ENCODE measurements at places on chromosomes 12 and 14.

DNA sequence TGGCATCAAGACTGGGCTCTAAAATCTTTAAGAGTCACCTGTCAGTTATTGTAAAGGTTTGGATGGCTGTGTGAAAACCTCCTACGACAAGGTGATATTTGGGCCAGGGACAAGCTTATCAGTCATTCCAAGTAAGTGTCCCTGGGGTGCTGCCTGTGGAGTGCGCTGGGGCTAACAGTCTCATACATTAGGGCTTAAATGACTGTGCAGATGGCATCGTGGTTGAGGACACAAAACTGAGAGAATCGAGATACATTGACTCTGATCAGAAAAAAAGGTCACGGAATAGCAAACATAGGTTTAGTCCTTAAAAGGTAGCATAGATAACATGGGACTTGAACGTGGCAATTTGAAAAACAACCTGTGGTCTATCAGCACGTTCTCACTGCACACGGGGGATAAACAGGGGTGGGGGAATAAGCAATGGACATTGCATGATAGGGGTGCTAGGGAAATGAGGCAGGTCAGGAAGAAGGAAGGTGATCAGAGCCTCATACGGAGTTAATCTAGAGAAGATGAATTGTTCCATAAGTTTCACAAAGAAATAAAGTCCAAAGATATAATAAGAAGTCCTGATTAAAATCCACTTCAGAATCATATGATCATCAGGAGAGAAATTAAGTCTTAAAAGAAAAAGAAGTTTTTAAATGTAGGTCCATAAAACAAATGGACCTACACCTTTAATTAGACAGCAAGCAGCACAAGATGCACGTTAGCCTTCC lies 100.3 kb downstream of the DAD1 start:
- DNase-seq: no peak
- no peak overlapping the region for H3K27ac ChIP-seq
- H3K27me3 ChIP-seq: no peaks in the 10 kb centered on the region

DNA sequence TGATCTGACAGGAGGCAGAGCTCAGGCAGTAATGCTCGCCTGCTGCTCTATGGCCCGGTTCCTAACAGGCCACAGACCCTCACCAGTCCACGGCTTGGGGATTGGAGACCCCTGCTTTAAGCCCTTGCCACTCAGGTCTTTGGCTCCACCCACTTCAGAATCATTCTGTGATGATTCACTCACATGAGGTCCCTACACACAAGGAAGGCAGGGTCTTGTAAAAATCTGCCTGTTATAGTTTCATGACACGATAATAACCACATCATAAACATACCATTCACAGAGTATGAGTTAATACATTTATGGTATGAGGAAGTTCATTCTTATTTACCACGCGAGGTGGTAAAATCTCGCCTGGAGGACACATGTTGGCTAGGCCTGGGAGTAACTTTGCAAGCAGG lies 29.0 kb upstream of the MAX start:
- no peaks in the 10 kb centered on the region for H3K27me3 ChIP-seq
- no peaks in the 10 kb centered on the region for H3K36me3 ChIP-seq
- no peak overlapping the region for H3K4me3 ChIP-seq

DNA sequence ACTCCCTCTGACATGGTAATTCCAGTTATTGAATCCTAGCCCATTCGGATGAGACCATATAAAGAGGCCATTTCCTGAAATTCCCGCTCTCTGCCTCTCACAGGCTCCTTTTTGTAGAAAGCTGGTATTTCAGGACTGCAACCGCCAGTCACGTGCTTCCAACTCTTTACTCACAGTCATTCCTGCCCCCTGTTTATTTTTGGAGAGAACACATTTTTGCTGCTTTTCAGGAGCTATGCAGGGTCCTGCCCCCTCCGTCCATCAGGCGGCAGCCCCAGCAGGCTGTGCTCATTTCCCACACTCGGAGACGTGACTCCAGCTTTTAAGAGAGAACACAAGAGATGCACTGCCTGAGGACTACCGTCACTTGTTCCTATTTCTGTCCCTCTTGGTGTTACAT lies 26.8 kb downstream of the IFT43 start:
- peaks cover 7% of the 10 kb centered on the region for H3K36me3 ChIP-seq
- H3K27me3 ChIP-seq: no peaks in the 10 kb centered on the region
- H3K27ac ChIP-seq: no peak overlapping the region
- no peak overlapping the region for H3K4me3 ChIP-seq

DNA sequence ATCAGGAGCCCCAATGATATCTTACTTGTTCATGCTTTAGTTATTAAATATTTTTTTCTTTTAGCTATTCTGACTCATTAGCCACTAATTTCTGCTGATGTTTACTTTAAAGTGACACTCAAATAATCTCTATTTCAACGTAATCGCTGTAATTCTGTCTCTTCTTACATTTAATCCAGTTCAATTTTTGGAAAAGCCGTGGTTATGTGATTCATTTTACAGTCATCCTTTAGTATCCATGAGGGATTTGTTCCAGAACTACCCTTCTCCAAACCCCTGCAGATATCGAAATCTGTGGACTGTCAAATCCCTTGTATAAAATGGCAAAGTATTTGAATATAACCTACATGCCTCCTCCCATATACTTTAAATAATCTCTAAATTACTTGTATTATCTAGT lies 1103.4 kb downstream of the LRFN5 start:
- no peak overlapping the region for H3K4me3 ChIP-seq
- no peaks in the 10 kb centered on the region for H3K27me3 ChIP-seq
- no peaks in the 10 kb centered on the region for H3K4me1 ChIP-seq
- H3K27ac ChIP-seq: no peak overlapping the region

DNA sequence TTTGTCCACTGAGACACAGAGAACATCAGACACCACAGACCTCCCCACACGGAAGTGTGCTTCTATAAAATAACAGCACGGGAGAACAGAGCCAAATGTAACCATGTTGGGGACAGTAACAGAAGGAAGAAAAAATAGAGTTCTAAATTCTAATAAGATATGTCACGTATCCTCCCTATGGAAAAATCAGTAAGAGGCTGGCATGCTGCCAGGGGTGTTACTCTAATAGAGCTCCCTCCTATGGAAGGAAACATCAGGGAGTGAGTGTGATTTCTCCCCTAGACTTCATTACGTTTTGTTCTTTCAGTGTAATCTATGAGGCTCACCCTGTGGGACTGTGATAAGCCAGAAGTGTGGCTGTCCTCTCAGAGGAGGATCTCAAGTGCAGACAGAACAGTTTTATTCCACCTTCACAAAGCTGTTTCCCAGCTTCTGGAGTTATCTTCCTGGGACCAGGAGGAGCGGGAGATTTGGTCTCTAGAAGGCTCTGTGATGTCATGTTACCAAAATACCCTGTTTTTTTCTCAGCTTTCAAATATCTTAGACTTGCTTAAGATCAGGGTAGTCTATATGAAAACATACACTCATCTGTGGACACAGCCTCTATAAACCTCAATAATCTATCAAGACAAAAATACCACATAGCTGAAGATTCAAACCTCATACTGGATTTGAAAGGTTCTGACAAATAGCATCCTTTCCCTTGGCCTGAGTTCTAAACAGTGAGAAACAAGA lies 69.3 kb downstream of the ZFC3H1 start:
- H3K27me3 ChIP-seq: no peaks in the 10 kb centered on the region
- no peak for DNase-seq
- no peak overlapping the region for H3K27ac ChIP-seq
- H3K4me1 ChIP-seq: no peaks in the 10 kb centered on the region
- no peaks in the 10 kb centered on the region for H3K36me3 ChIP-seq

GRCh38 chr14:86143248-86143647 lies 613.3 kb downstream of the FLRT2 start:
- no peaks in the 10 kb centered on the region for H3K36me3 ChIP-seq
- H3K27ac ChIP-seq: no peak overlapping the region
- H3K27me3 ChIP-seq: no peaks in the 10 kb centered on the region
- no peak overlapping the region for H3K4me3 ChIP-seq
- DNase-seq: no peak

- no peak for DNase-seq
- H3K4me1 ChIP-seq: no peaks in the 10 kb centered on the region
- H3K27me3 ChIP-seq: no peaks in the 10 kb centered on the region
- H3K27ac ChIP-seq: no peak overlapping the region
Observed at GRCh38 chr12:85523197-85523596, 243.2 kb downstream of the ALX1 start.

GRCh38 chr12:2503762-2504161 lies 291.0 kb upstream of the FKBP4 start:
- H3K4me1 ChIP-seq: peaks cover 12% of the 10 kb centered on the region
- DNase-seq: no peak
- H3K27me3 ChIP-seq: no peaks in the 10 kb centered on the region

- H3K4me1 ChIP-seq: no peaks in the 10 kb centered on the region
- no peaks in the 10 kb centered on the region for H3K27me3 ChIP-seq
- H3K27ac ChIP-seq: no peak overlapping the region
- no peak for DNase-seq
- H3K36me3 ChIP-seq: no peaks in the 10 kb centered on the region
- no peak overlapping the region for H3K4me3 ChIP-seq
Observed at GRCh38 chr14:99093532-99094517, 178.2 kb downstream of the BCL11B start.

DNA sequence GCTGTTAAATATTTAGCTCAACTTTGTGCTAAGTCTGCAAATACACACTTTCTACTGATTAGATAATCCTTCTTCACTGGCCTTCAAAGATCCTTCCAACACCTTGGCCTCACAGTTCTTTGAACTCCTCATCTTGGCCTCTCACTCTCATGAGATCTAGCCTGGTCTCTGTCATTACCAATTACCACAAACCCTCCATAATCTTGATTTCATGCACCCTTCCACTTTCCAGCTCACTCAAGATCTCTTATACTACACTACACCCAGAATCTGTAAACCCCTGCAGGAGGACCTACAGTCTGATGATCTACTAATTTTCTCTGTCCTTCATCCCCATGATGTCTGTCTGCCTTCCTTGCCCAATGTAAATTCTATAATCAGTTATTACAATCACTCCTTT lies 71.1 kb downstream of the DUSP16 start:
- H3K27me3 ChIP-seq: no peaks in the 10 kb centered on the region
- H3K4me1 ChIP-seq: peaks cover 2% of the 10 kb centered on the region
- no peak overlapping the region for H3K4me3 ChIP-seq
- no peak for DNase-seq

DNA sequence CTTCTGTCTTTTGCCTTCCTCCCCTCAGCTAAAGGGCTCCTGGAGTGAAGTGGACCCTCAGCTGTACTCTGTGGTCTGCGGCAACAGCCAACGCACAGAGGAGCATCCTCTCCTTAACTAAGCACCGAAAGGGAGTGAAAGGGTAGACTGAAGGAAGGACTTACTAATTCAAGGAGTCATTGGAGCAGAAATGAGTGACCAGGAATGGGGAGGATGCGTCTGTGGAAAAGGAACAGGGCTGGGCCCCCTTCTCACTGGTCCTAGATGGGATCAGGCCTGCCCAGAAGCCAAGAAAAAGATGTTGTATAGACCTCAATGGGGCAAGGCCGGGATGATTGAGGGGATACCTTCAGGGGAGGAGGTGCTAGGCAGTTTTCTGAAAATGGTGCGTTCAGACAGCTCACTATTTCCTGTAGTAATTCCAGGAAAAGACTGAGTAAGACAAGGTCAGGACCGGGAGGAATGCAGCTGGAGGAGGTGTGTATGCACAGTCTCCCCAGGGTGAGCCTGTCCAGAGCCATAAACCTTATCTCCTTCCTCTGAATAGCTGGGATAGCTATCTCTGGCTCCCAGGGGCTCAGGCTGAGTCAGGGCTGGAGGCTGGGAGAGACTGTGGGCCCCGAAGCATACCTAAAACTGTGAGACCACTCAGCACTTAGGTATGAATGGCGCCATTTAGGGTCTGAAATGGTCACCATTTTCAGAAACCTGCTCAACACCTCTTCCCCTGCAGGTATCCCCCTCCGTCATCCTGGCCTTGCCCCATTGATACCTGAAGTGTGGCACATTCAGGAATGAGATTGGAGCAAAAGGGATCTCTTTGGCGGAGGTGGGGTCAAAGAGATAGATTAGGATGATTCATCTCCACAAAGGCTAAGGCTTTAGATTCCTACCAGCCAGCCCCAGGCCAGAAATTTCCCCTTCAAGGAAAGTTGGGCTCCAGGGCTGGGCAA lies 20.2 kb upstream of the KRT8 start:
- no peaks in the 10 kb centered on the region for H3K36me3 ChIP-seq
- no peaks in the 10 kb centered on the region for H3K27me3 ChIP-seq
- no peak overlapping the region for H3K4me3 ChIP-seq
- peaks cover 15% of the 10 kb centered on the region for H3K4me1 ChIP-seq

DNA sequence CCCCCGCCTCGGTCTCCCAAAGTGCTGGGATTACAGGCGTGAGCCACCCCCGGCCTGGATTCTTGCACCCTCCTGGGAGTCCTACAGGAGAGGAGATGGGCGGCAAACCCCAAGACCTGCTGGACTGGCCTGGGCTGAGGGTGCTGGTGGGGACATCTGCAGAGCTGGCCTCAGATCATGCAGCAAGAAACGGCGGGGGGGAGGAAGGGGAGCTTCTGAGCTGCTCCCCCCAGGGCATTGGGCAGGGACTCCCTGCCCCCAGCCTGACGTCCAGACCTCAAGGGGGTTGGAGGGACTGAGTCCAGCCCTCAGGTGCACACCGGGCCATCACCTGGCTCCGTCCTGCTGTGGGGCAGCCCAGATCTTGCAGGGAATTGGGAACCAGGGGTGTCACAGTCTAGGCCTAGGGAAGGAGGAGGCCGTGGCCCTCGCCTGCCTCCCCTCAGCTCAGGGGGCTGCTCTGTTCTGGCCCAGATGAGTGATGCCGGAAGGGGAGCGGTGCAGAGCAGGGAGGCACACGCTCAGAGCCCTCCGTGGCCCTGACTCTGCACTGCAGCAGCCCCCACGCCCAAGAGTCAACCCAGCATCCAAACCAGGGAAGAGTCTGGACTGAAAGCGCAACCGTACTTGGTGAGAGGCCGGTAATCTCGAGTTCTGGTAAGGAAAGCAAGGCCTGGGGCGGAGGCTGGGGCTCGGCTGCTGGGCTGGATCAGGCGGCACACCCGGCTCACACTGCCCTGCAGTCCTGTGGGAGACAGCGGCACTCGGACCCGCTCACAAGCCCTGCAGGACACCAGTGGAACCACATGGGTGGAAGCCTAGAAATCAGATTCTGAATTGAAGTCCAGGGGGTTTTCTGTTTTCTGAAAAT lies 8.9 kb upstream of the AMN start:
- no peak overlapping the region for H3K4me3 ChIP-seq
- no peaks in the 10 kb centered on the region for H3K27me3 ChIP-seq
- no peaks in the 10 kb centered on the region for H3K36me3 ChIP-seq

DNA sequence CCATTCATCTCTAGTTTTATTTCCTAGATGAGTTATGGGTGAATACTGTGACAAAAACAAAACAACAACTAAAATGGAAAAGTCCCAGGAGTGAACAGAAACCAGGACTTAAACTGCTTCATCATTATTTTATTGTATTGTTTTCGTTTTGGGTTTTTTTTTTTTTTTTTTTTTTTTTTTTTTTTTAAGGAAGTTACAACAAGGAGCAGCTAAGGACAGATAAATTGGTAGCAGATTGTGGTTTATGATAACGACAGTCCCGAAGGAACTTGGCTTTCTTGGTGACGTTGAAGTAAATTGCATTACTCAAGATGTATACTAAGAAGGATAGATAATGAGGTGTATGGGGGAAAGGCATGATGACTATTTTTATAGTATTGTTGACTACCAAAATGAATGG lies 866.3 kb downstream of the NRXN3 start:
- H3K27me3 ChIP-seq: no peaks in the 10 kb centered on the region
- DNase-seq: no peak
- no peaks in the 10 kb centered on the region for H3K4me1 ChIP-seq
- no peaks in the 10 kb centered on the region for H3K36me3 ChIP-seq
- no peak overlapping the region for H3K27ac ChIP-seq

GRCh38 chr12:131793243-131794022 lies 34.8 kb upstream of the MMP17 start:
- peaks cover 3% of the 10 kb centered on the region for H3K4me1 ChIP-seq
- peaks cover 86% of the 10 kb centered on the region for H3K36me3 ChIP-seq
- no peak overlapping the region for H3K27ac ChIP-seq

GRCh38 chr12:119328111-119328510 lies 6.4 kb upstream of the CCDC60 start:
- no peak for DNase-seq
- H3K36me3 ChIP-seq: no peaks in the 10 kb centered on the region
- no peak overlapping the region for H3K27ac ChIP-seq

All from upper lobe of left lung (tissue), 6 donors.